ENCODE measurements at places on chromosomes 13 and 19. TPM values are rescaled to one million over a fixed set of nuclear protein-coding genes. Genes with fewer than 3 reads are reported as not detected.

The EMP3 gene
- total RNA-seq: 38.8 TPM

The GNG8 gene
- not detected for total RNA-seq

The RGS9BP gene
- 2.8 TPM for total RNA-seq

The RNU6-9 gene
- total RNA-seq: not detected

GRCh38 chr19:3140667-3141038 lies 4.8 kb downstream of the GNA15 start:
- H3K27ac ChIP-seq: peak overlapping the region; percentile 91
- no peak overlapping the region for H3K4me3 ChIP-seq
- peaks cover 33% of the 10 kb centered on the region for H3K4me1 ChIP-seq
- no peaks in the 10 kb centered on the region for H3K27me3 ChIP-seq
- H3K36me3 ChIP-seq: no peaks in the 10 kb centered on the region

DNA sequence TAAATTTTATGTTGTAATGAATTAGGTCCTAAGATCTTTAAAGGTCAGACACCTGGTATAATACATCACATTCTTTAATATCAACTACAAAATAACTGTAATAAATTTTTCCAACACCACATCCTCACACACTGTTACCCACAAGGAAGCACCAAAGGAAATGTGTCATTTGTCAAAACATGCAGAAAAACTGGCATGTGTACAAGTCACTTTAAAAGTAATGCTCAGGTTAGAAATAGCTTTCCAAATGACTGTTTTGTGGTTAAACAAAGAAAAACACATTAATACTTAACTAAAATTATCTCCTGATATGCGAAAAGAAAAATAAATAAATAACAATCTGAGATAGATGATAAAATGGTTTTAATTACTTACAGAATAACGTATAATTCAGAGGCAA lies 74.7 kb downstream of the MZT1 start:
- H3K27ac ChIP-seq: no peak overlapping the region
- no peaks in the 10 kb centered on the region for H3K4me1 ChIP-seq
- DNase-seq: no peak
- no peaks in the 10 kb centered on the region for H3K27me3 ChIP-seq
- no peaks in the 10 kb centered on the region for H3K36me3 ChIP-seq
- no peak overlapping the region for H3K4me3 ChIP-seq

- DNase-seq: peak; percentile 35
- no peaks in the 10 kb centered on the region for H3K27me3 ChIP-seq
- peaks cover 86% of the 10 kb centered on the region for H3K4me1 ChIP-seq
Observed at GRCh38 chr19:39127812-39128515, 2.4 kb downstream of the PAK4 start.

- H3K4me3 ChIP-seq: peak overlapping the region; percentile 24
- H3K27ac ChIP-seq: peak overlapping the region; percentile 92
- H3K4me1 ChIP-seq: peaks cover 50% of the 10 kb centered on the region
- DNase-seq: no peak
- H3K27me3 ChIP-seq: no peaks in the 10 kb centered on the region
Observed at GRCh38 chr19:49676136-49676783, 811 bp upstream of the PRMT1 start.

DNA sequence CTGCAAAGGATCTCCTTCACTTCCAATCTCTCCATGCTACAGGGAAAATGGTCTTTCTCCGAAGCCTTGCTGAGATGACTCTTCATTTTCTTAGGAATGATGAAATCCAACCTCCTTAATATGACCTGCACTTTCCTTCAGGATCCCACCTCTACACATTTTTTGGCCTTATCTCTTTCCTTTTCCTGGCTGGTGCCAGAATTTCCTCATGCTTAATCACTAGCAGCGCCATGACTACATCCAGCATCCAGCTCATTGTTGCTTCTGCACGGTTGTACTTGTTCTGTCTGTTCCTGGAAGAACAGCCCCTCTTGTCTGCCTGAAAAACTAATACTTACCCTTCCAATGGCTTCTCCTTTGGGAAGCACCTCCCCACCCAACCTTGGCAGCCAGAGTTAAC lies 68.4 kb downstream of the TEX26 start:
- no peak overlapping the region for H3K27ac ChIP-seq
- H3K27me3 ChIP-seq: no peaks in the 10 kb centered on the region
- no peak overlapping the region for H3K4me3 ChIP-seq
- no peaks in the 10 kb centered on the region for H3K4me1 ChIP-seq

DNA sequence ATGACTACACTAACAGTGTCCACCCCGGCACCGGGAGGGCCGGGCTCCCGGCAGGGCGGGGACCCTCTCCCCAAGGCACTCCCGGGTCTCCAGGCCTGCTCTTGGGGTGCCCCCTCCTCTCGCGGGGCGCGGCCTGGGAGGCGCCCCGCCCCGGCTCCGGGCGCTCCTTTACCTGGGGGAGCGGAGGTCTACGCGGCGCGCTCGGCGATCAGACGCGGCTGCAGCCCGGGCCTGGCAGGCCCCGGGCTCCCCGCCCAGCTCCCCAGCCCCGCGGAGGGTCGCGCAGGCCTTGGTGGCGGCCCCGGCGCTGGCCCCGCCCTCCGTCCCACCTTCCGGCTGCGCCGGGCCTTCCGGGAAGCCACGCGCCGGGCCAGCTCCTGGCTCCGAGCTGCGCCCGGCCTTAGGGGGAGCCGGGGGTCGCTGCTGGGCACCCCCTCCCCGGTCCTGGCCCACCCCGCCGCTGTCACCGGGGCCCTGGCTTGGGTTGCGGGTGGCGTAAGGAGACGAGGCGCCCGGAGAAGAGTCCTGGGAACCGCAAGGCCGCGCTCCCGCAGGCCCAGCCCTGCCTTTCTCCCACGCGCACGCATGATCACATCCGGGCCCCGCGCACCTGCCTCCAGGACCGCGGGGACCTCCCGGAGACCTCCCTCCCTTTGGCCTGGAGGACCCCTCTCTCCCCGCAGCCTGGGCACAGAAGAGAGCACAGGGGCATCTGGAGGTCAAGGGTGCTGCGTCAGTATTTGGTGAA lies at the start of gene C19orf12:
C19orf12 (minus strand) TSS at position 309 of the 748 bp plus-strand sequence. CDS start 6,848 bp downstream, outside the sequence.
- H3K27ac ChIP-seq: peak within 1 kb of the TSS; percentile 96
- H3K4me1 ChIP-seq: peaks cover 48% of the 10 kb centered on the region
- no peaks in the 10 kb centered on the region for H3K27me3 ChIP-seq
- H3K4me3 ChIP-seq: peak within 1 kb of the TSS; percentile 93

- no peaks in the 10 kb centered on the region for H3K4me1 ChIP-seq
- H3K4me3 ChIP-seq: no peak overlapping the region
- no peaks in the 10 kb centered on the region for H3K27me3 ChIP-seq
- no peak for DNase-seq
Observed at GRCh38 chr13:43478902-43479301, 307.9 kb downstream of the ENOX1 start.
